ENCODE measurements at places on chromosomes 1 and 21.

DNA sequence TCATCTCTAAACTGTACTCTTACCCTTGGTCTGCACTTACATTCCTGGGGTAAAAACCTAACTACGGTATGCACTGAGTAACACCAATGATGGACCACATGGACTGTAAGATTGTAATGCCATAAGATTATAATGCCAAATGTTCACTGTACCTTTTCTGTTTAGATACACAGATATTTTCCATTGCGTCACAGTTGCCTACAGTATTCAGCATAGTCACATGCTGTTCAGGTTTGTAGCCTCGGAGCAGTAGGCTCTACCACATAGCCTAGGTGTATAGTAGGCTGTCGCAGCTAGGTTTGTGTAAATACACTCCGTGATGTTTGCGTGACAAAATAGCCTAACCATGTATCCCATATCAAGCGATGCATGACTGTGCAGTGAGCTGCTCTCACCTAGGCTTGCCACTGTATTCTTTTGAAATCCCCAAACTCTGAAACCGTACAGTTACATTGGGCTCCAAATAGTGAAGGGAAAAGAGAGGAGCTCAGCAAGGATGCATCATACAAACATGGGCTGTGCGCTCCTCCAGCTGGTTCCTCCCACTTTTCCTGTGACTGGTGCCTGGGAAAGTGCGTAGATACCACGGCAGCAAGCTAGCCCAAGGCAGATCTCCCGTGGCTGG, 35.2 kb downstream of the CFAP57 start:
- DNase-seq: no peak

DNA sequence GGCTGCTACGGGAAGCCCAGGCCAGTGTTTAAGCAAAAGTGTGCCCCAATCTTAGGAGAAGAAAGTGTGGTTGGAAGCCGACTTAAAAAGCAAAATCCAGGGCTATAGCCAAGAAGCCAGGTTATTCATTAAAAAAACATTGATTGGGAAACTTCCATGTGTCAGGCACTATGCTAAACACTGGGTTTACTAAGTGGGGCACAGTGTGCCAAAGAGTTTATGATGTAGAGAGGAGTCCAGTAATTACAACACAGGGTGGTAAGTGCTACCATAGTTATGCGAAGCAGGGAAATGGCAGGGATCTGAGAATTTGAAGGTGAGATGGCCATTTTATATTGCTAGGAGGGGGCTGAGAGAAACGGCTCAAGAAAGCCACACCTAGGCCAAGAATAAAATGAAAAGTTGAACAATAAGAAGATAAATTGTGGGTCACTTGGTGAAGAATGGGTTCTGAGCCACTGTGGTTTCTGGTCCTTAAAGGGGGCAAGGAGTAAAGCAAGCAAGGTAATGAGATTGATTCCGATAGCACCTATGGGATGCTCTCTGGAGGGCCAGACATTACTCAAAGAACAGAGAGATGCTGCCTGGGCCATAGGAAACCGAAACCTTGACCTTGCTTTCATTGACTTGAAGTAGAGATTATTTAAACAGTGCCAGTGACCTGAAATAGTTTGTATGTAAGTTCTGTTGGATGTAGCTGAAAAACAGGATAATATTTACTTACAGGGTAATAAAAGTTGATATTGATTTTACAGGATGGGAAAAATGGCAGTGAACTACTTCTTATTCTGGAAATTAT, 177.8 kb downstream of the GIPC2 start:
- no peak for DNase-seq

DNA sequence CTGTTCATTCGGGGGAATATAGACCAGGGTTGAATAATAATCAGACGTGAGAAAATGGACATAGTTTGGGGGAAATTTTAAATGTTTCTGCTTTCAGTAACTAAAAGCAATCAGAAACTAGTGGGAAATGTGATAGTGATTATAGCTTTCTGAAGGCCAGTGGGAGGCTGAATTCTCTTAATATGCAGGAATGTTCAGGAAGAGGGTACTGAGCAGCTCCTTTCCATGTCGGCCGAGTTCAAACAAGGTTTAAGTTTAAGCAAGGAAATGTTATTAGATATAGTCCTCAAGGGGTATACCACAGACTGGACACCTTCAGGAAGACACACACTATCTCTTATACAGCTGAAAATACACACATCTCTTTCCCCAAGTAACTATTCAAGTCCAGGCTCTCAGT, 105.5 kb downstream of the HHAT start:
- DNase-seq: no peak

GRCh38 chr1:199685369-199685768, 342.1 kb upstream of the NR5A2 start:
- DNase-seq: no peak

DNA sequence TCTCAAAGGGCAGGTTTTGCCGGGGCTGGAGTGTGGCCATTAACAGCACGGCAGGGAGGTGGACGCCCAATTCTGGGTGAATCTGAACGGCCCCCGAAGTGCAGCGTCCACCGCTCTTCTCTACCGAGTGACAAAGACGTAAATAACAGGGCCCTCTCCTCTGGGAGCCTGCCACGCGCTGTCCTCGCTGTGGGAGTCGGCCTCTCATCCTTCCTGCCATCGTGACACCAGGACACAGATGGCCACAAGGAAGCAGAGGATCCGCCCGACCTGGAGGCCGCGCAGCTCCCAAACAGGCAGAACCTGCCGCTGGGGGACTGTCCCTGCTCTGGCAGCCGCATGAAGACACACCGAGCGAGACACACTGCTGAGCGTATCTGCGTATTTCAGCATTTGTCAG, 12.1 kb upstream of the CDK11B start:
- no peak for DNase-seq

GRCh38 chr21:36887963-36888362, 78.5 kb downstream of the HLCS start:
- DNase-seq: no peak

DNA sequence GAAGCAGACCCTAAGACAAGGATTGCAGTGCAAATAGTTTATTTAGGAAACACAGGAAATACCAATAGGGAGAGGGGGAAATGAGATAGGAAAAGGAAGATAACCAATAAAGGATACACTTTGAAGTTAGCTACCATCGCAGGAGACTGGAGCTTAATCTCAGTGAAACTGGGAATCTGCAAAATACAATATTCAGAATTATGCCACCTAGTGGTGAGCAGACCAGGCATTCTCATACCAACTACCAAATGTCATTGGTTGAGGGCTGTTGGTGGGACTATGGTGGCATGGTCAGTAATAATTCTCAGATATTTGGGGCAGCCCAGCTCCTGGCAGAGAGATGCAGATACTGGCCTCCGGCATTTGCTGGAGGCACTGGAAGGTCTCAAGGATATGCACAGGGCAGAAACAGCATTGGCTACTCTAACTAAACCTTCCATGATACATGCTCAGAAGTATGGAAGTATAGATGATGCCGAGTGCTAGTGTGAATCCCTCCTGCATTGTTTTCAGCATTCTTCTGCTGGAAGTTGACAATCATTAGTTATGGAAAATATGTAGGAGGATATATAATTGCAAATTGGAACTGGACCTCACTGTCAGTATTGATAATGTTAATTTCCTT, 11.8 kb upstream of the ZFP69B start:
- DNase-seq: no peak

DNA sequence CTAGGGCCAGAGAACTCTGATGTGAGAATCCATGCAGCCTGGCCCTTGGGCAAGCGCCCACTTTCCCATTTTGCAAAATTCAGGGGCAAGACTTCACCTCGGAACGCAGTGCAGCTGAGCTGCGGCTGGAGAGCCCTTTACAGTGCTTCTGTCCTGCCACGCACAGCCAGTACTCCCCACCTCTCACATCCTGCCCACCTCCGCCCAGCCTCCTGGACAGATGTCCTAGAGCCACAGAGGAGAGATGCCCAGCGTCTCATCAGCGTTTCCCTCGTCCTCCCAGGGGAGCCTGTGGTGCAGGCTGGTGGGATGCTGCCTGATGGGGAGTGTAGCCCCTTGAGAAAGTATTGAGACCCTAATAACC, 29.6 kb downstream of the RUNX3 start:
- no peak for DNase-seq

DNA sequence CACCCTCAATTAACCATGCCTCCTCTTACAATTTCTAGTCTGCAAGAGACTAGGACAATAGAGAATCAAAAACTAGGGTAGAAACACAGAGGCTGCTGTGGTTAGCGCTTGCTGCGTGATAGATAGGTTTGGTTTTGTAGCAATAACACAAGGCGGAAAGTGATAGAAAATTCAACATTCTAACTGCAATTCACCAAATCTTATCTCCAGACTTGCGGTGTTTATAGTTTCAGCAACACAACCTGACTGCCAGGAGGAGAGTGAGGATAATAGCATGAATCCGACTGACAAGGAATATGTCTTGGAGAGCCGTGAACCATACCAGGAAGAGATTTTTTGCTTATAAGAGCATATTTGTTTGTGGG, 30.7 kb upstream of the IFNAR2 start:
- DNase-seq: no peak

- no peak for DNase-seq
Observed at GRCh38 chr1:184392779-184393522, 6.1 kb downstream of the C1orf21 start.

DNA sequence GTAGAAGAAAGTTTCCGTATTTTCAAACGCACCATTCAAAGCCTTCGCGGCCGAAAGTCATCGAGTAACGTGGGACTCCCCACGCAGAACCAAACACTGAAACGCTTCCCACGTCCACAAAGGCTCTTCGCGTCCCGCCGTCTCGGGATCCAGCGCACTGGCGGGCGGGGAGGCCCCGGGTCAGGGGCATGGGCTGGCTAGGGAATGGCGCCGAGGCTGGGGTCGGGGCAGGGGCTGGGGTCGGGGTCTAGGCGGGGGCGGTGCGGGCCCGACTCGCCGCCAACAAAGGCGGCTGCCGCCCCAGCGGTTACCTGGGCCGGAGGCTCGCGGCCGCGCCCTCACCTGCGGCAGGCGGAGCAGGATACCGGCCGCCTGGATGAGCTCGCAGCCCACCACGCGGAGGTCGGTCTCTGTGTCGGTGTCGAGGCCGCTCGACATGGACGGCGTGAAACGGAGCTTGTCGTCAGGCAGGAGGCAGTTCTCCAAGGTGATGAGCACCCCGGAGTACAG, 403 bp downstream of the CCNL2 start:
- no peak for DNase-seq

GRCh38 chr1:42164551-42165420, at the start of gene GUCA2A:
Gene GUCA2A, minus strand, starts transcription at chr1:42164745. Its CDS starts 33 bp downstream, at chr1:42164712.
- DNase-seq: no peak

DNA sequence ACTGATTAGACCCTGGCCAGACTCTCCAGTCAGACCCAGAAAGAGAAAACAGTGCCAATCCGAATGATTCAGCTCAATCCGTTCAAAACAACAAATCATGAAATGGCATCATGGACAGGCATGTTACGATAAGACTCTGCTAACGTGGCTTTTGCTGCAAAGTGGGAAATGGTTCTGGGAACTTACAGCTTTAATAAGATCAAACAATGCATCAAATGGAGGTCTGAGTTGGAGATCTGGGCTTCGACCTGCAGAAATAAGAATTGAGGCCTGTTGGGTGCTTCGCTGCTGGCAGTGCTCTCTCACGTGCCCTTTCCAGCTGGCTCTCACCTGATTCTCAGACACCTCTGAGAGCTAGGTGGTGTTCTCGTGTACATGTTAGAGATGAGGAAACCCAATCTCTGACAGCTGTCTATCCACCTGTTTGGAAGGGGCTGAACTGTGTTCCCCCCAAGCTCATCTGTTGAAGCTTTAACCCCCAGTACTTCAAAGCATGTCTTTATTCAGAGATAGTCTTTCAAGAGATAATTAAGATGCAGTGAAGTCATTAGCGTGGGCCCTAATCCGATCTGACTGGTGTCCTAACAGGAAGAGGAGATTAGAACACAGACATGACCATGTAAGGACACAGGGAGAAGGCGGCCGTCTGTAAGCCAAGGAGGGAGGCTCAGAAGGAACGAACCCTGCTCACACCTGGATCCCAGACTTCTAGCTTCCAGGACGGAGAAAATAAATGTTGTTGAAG, 45.5 kb upstream of the ETS2 start:
- no peak for DNase-seq

DNA sequence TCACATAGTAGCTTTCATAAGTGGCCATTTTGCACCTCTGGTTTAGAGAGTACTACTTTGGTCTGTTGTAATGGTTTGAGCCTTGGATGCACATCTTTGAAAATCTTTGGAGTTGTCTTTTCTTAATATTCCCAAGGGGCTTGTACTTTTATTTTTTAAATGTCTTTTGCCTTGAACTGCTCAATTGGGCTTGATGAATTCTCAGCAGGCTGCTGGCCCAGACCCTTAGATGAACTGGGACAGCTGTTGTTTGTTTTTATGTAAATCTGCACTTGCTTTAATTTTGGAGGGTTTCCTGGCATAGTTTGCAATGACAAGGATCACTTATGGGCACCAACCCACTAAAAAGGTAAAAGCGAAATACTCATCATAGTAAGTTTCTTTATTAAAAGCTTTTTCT, 24.9 kb downstream of the NGF start:
- no peak for DNase-seq

DNA sequence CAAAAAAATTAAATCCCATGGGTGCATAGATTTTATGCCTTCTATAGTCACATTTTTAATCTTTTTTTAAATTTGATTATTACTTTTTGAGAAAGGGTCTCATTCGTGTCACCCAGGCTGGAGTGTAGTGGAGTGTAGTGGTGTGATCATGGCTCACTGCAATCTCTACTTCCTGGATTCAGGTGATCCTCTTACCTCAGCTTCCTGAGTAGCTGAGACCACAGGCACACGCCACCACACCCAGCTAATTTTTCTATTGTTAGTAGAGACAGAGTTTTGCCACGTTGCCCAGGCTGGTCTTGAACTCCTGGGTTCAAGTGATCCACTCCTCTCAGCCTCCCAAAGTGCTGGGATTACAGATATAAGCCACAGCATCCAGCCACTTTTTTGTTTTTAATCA, 10.4 kb downstream of the CBR3 start:
- no peak for DNase-seq

- no peak for DNase-seq
Observed at GRCh38 chr21:44969066-44969670, 29.3 kb downstream of the SLX9 start.

DNA sequence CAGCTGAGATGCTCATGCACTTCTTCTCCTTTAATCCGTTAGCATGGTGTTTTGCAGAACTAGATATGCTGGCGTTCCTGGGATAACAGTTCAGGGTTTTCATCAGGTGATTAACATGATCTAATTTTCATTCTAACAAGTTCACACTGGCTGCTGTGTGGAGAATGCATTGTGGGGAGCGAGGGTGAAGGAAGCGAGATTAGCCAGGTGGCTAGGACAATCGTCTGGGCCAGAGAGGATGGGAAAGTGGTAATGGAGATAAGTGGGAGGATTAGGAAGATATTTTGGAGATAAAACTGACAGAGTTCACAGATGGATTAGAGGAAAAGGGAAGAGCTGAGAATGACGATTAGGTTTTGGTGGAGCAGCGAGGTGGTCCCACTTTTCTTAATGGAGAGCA, 138.1 kb upstream of the MAGI3 start:
- DNase-seq: no peak

DNA sequence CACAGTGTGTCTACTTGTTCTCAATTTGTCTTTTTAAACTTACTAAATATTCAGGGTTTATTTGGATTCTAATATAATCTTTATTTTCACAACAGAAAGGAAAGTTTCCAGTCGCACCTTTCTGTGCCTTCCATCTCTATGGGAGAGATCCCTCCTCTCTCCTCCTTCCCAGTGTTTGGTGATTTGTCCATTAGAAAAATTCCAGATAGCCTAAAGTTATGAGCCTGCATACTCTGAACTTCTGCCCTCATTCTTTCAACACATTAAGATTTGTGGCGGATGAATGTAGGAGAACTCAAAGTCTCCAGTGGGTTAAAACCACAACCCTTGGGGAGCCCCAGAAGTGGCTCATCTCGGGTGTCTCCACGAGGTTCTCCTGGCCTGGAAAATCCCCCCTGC, 3.6 kb downstream of the NHLH2 start:
- no peak for DNase-seq

All from stimulated activated CD8-positive, alpha-beta memory T cell treated with anti-CD3 and anti-CD28 coated beads, Interleukin-4, amount 100 ng/mL, for 4 hours (primary cell).